ENCODE measurements at places on chromosomes 13 and 19. TPM values are rescaled to one million over a fixed set of nuclear protein-coding genes. Genes with fewer than 3 reads are reported as not detected.

CEBPA gene
- polyA plus RNA-seq = 1.8 TPM

PEG3 gene
- 0.34 TPM for polyA plus RNA-seq

SPRED3 gene
- polyA plus RNA-seq = 0.06 TPM

BEST2 gene
- not detected for polyA plus RNA-seq

B3GNT3 gene
- polyA plus RNA-seq = 0.27 TPM

TINCR gene
- not detected for polyA plus RNA-seq

IRS2 gene
- polyA plus RNA-seq = 2.5 TPM
